Lower lobe of right lung (tissue), 2 donors: ENCODE measurements at places on chromosomes 5 and 9. TPM values are rescaled to one million over a fixed set of nuclear protein-coding genes. Genes with fewer than 3 reads are reported as not detected.

DNA sequence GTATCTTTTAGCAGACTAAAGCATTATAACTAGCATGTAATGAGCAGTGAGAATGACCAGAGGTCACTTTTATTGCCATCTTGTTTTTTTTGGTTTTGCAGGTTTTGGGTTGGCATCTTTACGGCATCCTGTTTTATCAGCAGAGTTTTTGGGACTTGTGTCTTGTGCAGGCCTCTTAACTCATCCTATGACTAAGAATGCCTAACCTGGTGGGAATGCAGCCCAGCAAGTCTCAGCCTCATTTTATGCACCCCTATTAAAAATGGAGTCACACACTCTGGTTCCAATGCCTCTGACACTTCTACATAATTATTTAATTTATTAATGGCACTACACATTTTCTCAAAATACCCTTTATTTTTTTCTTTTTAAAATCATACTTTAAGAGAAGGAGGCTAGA is 726.5 kb upstream of the RIOK2 start:
- DNase-seq, result no peak
- H3K4me3 ChIP-seq, result no peak overlapping the region
- no peaks in the 10 kb centered on the region for H3K27me3 ChIP-seq
- H3K36me3 ChIP-seq, result no peaks in the 10 kb centered on the region
- H3K4me1 ChIP-seq, result no peaks in the 10 kb centered on the region
- H3K27ac ChIP-seq, result no peak overlapping the region

GRCh38 chr5:69416180-69416579 is 1.3 kb downstream of the MARVELD2 start:
- DNase-seq, result no peak
- H3K4me1 ChIP-seq, result peaks cover 9% of the 10 kb centered on the region
- H3K27ac ChIP-seq, result peak overlapping the region; percentile 89

DNA sequence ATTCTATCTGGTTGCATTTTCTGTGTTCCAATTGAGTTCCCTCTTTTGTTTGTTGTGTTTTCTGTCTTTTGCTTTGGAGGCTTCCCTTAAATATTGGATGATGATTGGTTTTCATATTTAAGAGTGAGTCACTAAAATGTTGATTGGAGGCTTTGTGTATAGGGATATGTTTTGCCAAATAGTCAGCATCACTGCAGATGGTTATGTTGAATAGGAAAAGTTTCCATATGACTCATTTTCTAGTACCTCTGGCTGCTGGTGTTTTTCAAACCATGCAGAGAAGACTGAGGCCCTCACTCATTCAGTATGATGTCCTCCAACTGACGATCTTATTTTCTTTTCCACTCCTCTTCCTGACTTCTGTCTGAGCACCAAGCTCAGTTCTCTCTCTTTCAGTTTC is 1290.0 kb downstream of the EFNA5 start:
- no peak overlapping the region for H3K4me3 ChIP-seq
- no peaks in the 10 kb centered on the region for H3K36me3 ChIP-seq
- DNase-seq, result no peak
- no peaks in the 10 kb centered on the region for H3K27me3 ChIP-seq
- H3K4me1 ChIP-seq, result no peaks in the 10 kb centered on the region

DNA sequence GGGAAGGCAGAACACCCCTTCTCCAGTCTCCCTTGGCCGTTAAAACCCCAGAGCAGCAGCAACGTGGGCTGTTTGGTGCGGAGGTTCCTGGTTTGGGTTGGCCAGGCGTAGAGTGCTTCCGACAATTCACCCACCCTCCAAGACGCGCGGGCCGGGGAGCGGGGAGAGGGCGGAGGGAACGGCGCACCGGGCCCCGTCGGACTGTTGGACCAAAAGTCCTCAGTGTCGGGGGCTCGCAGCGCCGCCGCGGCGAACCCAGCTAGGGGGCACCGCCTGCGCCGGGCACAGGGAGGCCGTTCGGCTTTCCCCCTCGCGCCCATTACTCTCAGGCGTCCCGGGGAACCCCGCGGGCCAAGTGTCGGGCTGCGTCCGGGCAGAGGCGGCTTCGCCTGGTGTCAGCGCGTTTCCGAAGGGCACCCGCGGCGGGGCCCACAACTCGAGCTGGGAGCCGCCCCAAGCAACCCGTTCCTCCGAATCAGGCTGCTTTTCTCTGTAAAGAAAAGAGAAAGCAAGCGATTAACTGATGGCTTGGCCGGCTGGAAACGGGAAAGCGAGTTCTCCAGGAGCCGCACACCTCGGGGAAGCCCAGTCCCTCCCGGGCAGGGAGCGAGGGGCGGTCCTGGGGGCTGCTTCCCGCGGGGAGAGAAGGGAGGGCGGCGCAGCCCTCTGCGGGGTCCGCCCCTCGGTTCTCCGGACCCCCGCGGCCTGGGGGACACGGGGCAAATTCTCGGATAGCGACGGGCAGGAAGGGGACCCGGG is 145.5 kb downstream of the ERCC6L2 start:
- H3K27ac ChIP-seq, result peak overlapping the region; percentile 79
- peaks cover 9% of the 10 kb centered on the region for H3K36me3 ChIP-seq
- H3K4me3 ChIP-seq, result peak overlapping the region; percentile 68
- no peak for DNase-seq

DNA sequence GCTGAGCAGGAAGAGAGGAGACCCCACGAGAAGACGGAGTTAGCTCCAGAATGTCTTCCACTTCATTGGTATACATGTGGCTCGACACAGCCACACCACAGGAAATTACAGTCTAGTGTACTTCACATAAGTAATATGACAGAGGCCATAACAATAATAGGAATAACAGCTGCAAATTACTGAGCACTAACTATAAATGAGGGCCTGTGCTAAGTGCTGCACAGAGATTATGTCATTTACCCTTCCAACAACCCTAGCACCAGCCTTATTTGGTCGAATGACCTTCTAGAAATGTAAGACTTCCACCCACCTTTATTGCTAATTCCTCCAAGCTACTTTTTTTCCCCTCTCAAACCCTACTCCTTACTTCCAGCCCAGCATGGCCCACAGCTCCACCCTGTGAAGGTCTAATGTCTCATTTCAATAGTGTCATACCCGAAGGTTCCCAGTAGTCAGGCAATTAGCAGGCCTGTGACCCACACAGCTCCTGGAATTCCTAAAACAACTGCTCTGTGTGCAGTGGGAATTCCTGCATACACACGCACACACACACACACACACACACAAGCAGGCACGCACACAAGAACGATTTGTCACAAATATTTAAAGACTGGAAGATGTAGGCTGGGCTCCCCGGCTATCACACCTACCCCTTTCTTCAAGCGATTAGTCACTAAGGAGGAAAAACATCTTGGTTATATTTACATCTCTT is 134.5 kb downstream of the FRMD3 start:
- no peak overlapping the region for H3K4me3 ChIP-seq
- H3K36me3 ChIP-seq, result no peaks in the 10 kb centered on the region
- H3K27ac ChIP-seq, result no peak overlapping the region
- DNase-seq, result no peak

- no peak for DNase-seq
- no peaks in the 10 kb centered on the region for H3K27me3 ChIP-seq
- no peaks in the 10 kb centered on the region for H3K36me3 ChIP-seq
- no peak overlapping the region for H3K4me3 ChIP-seq
- no peak overlapping the region for H3K27ac ChIP-seq
Measured at GRCh38 chr9:81898851-81899250, 29.4 kb upstream of the SPATA31D4 start.

- no peak overlapping the region for H3K27ac ChIP-seq
- DNase-seq, result no peak
- H3K36me3 ChIP-seq, result no peaks in the 10 kb centered on the region
- no peaks in the 10 kb centered on the region for H3K27me3 ChIP-seq
- H3K4me3 ChIP-seq, result no peak overlapping the region
Measured at GRCh38 chr5:92637247-92637646, 943.8 kb downstream of the NR2F1-AS1 start.

GRCh38 chr9:96460470-96460869 is 10.5 kb downstream of the HABP4 start:
- H3K36me3 ChIP-seq, result peaks cover 3% of the 10 kb centered on the region
- no peaks in the 10 kb centered on the region for H3K4me1 ChIP-seq
- DNase-seq, result no peak
- no peak overlapping the region for H3K4me3 ChIP-seq
- no peaks in the 10 kb centered on the region for H3K27me3 ChIP-seq

DNA sequence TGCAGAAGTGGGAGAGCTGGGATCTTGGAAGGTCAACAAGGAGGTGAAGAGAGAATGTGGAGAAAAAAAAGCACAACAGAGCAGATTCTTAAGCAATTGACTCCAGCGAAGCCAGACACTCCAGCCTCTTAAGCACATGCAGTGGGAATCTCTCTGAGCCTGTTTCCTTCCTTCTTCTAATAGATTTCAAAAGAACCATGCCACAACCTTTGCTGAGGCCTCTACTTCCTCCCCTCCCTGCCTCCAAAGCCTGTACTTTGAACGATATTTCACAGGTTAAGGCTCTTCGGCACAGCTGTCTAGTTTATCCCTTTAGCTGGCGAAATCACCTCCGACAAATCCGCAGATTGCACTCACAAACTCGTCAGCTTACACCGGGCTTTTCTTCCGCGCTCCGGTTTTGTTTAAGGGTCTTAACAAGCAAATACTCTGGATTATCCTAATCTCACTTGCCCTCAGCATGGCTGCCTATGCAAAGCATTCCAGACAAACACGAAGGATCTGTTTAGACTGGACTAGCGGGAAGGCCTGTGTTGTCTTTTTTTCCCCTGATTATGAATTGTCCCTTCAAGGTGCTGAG is 211.6 kb upstream of the PANK3 start:
- H3K27ac ChIP-seq, result no peak overlapping the region
- H3K27me3 ChIP-seq, result no peaks in the 10 kb centered on the region
- DNase-seq, result no peak
- no peaks in the 10 kb centered on the region for H3K36me3 ChIP-seq
- H3K4me1 ChIP-seq, result peaks cover 4% of the 10 kb centered on the region

GRCh38 chr5:93163010-93163663 is 417.9 kb downstream of the NR2F1-AS1 start:
- no peaks in the 10 kb centered on the region for H3K36me3 ChIP-seq
- H3K4me1 ChIP-seq, result peaks cover 10% of the 10 kb centered on the region
- no peak overlapping the region for H3K4me3 ChIP-seq
- H3K27me3 ChIP-seq, result no peaks in the 10 kb centered on the region
- no peak for DNase-seq

- peaks cover 38% of the 10 kb centered on the region for H3K4me1 ChIP-seq
- DNase-seq, result no peak
- no peaks in the 10 kb centered on the region for H3K27me3 ChIP-seq
- no peak overlapping the region for H3K4me3 ChIP-seq
- H3K36me3 ChIP-seq, result no peaks in the 10 kb centered on the region
- no peak overlapping the region for H3K27ac ChIP-seq
Measured at GRCh38 chr9:130028493-130029222, 14.3 kb downstream of the FNBP1 start.

DNA sequence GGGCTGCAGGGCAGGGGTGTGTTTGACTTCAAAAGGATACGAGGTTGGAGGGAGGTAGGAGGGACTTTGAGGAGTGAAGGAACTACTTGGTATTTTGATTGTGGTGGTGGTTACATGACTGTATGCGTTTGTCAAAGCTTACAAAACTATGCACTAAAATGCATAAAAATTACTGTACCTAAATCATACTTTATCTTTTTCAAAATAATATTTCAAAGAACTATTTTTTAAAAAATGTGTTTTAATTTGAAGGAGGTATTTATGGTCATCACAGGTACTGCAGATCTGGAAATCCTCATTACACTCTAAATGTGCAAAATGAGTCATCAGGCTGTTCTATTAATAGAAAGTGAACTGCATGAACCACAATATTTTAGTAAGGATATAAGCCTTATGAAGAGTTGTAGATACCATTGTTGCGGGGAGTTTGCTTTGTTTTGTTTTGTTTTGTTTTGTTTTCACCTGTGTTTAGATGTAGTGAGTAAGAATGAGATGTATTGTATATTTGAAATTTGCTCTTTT is 116.9 kb downstream of the ARRDC3 start:
- DNase-seq, result no peak
- H3K36me3 ChIP-seq, result no peaks in the 10 kb centered on the region
- H3K4me3 ChIP-seq, result no peak overlapping the region
- H3K27me3 ChIP-seq, result no peaks in the 10 kb centered on the region
- H3K27ac ChIP-seq, result no peak overlapping the region

DNA sequence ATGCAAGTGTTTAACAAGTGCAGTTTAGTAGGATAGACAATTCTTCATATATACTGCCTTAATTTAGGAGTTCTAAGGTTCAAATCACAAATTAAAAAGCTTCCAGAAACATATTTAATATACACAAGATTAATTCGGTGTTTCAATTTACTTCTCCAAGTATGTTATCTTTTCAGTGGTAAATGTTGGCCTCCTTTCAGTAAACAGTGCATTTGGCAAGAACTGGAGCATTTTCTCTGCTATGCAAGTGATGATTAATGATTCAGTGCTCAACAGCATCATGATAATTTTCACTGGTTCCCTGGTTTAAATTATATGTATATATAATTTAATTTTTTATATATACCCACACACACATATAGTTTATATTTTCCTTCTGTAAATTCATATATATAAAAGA is 541.7 kb downstream of the EFNA5 start:
- no peaks in the 10 kb centered on the region for H3K27me3 ChIP-seq
- no peaks in the 10 kb centered on the region for H3K4me1 ChIP-seq
- no peaks in the 10 kb centered on the region for H3K36me3 ChIP-seq
- H3K4me3 ChIP-seq, result no peak overlapping the region

DNA sequence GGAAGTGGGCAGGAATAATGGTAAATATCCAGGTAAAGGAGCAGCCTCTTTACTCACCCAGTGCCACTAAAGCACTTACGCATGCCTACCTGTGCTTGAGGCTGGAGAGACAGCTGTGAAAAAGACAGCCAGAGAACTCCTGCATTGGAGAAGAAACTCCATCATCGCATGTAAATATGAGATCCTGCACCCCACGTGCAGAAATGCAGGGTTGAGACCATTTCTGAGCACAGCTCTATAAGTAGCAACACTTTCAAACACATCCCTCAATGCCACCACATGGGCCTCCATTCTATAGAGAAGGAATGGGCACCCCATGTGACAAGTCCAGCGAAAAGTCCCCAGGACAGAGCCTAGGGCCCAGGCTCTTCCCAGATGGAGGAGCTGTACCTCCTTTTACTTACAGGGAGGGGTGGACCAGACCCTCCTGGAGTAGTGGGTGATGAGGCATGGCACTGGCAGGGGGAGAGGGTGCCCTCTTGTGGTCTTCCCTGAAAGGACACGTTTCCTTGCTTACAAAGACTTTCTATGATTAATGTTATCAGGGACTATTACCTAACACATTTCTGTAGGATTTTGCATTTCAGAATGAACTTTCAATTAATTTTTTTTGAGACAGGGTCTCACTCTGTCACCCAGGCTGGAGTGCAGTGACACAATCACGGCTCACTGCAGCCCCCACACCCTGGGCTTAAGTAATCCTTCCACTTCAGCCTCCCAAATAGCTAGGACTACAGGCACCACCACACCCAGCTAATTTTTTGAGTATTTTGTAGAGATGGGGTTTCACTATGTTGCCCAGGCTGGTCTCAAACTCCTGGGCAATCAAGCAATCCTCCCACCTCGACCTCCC is 55.3 kb upstream of the IL17B start:
- H3K27ac ChIP-seq, result no peak overlapping the region
- no peaks in the 10 kb centered on the region for H3K36me3 ChIP-seq
- H3K4me1 ChIP-seq, result peaks cover 28% of the 10 kb centered on the region
- DNase-seq, result no peak

WDR38 gene
- total RNA-seq, result 6.6 TPM

GNPDA1 gene
- total RNA-seq, result 38.3 TPM

F2RL2 gene
- not detected for total RNA-seq

BARX1 gene
- not detected for total RNA-seq

PDE8B gene
- 5.3 TPM for total RNA-seq

GADD45G gene
- total RNA-seq, result 14.4 TPM
